ENCODE measurements at places on chromosomes 11 and 22.

- DNase-seq: no peak
Measured at GRCh38 chr11:11020747-11021149, 162.9 kb upstream of the ZBED5 start.

GRCh38 chr11:95503047-95503446 is 272.0 kb upstream of the SESN3 start:
- no peak for DNase-seq

- DNase-seq: no peak
Measured at GRCh38 chr22:26235792-26236487, 66.7 kb downstream of the SEZ6L start.

- DNase-seq: no peak
Measured at GRCh38 chr22:39524089-39524752, 3.9 kb downstream of the ATF4 start.

DNA sequence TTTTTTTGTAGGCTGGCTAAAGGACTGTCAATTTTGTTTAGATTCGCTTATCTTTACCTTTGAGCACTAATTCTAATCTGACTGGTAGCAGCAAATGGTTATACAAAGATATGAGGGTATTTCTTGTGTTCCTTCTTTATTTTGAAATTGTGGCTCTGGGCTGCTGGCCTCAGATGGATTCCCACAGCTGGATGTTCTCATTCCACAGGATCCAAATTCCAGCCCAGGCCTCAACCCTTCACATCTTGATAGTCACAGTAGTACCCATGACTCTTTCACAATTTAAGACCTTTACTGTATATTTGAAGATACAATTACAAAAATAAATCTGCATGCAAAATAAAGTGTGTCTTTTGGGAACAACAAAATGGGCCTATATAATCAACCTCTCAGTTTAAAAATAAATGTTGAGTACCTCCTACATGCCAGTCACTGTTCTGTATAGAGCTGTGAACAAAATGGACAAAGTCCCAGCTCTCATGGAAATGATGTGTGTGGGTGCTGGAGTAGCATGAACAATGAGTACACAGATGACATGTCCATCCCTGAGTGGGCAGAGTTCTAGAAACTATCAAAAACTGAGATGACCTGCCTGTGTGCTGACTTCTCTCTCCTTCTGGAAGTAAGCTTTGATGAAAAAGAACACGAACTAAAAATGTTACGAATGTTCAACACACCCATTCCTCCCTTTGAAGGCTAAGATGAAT is 51.7 kb upstream of the FBXO3 start:
- no peak for DNase-seq
